ENCODE measurements at places on chromosomes 5 and 9.

GRCh38 chr5:100708645-100709171 lies 173.5 kb downstream of the FAM174A start:
- DNase-seq, result no peak

GRCh38 chr5:80540691-80541090 lies 29.4 kb downstream of the ANKRD34B start:
- no peak for DNase-seq

- no peak for DNase-seq
Observed at GRCh38 chr5:24899180-24899579, 254.4 kb upstream of the CDH10 start.

- DNase-seq, result no peak
Observed at GRCh38 chr9:134618163-134618832, 23.3 kb upstream of the COL5A1 start.

GRCh38 chr9:18891946-18892670 lies 140.9 kb downstream of the SAXO1 start:
- DNase-seq, result no peak

- DNase-seq, result no peak
Observed at GRCh38 chr5:58887721-58888409, 305.0 kb downstream of the RAB3C start.

DNA sequence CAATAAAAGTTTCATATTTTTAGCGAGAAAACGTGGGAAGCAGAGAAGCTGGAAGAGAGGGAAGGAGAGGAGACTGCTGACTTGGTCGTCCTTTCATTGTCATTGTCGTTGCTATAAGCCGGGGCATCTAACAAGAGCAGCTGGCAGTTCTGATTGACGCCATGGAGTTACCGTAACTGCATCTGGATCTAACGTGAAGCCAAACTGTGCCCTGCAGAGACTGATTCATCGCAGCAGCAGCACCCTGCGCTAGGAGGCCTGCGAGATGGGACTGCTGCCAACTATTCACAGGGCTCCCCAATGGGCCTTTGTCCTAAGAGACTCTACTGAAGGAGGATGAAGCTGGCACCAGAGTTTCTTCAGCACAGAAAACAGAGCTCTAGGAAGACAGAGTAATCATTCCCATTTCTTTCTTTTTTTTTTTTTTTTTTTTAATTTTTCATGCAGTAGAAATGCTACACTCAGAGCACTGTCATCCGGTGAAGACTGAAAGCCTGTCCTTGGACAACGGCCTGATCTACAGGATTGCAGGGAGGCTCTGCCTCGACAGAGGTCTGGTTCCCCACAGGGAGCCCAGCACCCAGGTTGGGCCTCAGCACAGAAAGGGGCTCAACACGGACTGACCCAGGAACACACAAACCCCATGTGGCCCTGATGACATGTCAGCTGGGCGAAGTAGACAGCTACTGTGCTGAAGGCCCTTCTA lies 47.8 kb downstream of the RETREG1 start:
- no peak for DNase-seq

GRCh38 chr5:84445049-84445685 lies 60.5 kb upstream of the EDIL3 start:
- DNase-seq, result no peak

- DNase-seq, result no peak
Observed at GRCh38 chr5:120568711-120569110, 104.6 kb downstream of the PRR16 start.

GRCh38 chr9:91047993-91048607 lies 246.5 kb downstream of the SYK start:
- no peak for DNase-seq

- no peak for DNase-seq
Observed at GRCh38 chr9:121322737-121323448, 47.2 kb downstream of the STOM start.

- DNase-seq, result no peak
Observed at GRCh38 chr9:78167356-78167755, 68.5 kb upstream of the CEP78 start.

- no peak for DNase-seq
Observed at GRCh38 chr9:89702401-89702800, 97.6 kb downstream of the GADD45G start.

GRCh38 chr5:117487556-117487955 lies 912.9 kb upstream of the SEMA6A start:
- no peak for DNase-seq

GRCh38 chr9:34957492-34958410 lies at the start of gene PHF24:
PHF24 (plus strand) TSS chr9:34958285; CDS start chr9:34971299, 13,014 bp downstream.
- no peak for DNase-seq

DNA sequence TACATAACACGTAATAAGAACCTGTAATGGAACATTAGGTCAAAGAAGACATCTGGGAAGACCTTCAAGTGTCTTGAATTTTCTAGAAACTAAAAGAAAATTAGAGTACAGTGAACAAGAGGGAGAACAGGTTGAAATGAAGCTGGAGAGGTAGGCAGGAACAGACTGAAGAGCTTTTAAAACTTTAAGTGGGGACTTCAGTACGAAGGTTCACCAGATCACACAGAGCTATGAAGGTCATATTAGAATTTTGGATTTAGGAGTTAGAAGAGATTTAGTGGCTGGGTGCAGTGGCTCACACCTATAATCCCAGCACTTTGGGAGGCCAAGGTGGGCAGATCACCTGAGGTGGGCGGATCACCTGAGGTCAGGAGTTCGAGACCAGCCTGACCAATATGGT lies 26.6 kb downstream of the MLANA start:
- DNase-seq, result no peak

DNA sequence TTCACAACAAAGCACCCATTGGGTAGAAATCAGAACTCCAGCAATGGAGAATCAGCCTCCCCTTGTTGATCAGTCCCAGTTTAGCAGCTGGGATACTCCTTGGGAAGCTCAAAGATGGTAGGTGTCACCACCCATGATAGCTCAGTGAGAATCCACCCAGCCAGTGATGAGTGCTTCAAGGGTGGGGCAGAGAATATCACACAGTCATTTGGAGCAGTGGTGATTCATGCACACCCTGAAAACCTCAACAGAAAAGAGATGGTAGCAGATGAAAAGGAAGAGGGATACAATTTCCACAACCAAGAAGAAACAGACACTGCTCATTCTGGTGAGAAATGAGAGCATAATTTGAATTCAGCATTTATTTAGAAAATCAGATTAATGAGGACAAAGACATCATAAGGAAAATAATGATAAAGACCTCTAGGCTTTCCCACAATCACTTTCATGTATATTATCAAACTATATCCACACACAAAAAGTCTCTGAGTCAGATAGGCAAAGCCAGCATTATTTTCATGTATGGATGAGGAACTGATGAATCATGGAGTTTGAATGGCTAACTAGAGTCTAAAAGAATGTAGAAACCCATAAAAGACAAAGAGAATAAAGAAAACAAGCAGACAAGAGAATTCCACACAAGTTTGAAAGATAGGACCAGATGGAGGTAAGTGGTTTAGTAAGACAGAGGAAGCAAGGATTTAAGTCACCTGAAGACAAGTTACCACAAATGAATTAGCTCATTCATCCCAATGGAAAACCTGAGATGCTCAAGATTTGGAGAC lies 82.9 kb downstream of the FEM1C start:
- DNase-seq, result no peak
